ENCODE measurements at places on chromosomes 6 and 20.
A peak's percentile ranks its signal among the peaks of the same experiment; 100 is the strongest.

DNA sequence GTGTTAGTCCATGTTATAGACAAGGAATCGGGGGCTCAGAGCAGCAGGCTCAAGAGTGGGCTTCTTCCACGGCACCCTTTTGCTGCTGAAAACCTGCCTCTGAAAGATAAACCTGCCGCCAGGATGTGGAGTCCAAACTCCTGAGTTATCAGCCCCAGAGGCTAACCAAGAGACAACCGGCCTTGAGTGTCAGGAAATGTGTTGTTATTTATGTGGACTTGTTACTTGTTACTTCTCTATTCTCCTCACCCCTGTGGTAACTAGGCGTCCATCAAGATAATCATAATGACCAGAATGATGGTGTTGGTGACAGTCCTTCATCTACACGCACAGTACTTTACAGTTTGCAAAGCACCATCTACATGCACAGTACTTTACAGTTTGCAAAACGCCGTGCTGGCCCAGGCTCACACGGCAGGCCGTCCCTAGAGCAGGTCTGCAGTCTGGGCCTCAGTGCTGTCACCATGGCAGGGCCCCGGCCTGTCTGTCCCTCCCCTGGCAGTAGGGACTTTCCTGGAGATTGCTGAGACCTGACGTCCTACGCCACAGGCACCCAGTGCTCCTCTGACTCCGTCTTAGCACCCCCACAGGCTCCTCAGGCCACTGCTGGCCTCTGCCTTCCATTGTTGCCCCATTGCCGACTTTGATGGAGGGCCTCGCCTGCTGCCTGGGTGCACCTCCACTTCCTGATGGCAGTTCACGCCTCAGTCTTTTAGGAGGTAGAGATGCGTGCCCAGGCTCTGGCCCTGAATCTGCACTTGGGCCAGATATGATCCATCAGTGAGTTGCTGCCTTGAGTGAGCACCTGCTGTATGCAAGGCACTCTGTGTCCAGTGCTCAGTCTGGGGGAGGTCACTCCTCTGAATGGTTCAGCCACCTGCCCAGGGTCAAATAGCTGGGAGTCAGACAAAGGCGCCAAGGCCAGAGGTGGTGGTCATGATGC is 9.1 kb upstream of the BPIFB4 start:
- no peak for DNase-seq
- H3K27me3 ChIP-seq: peaks cover 27% of the 10 kb centered on the region
- no peak overlapping the region for H3K4me3 ChIP-seq
- no peak overlapping the region for H3K27ac ChIP-seq

DNA sequence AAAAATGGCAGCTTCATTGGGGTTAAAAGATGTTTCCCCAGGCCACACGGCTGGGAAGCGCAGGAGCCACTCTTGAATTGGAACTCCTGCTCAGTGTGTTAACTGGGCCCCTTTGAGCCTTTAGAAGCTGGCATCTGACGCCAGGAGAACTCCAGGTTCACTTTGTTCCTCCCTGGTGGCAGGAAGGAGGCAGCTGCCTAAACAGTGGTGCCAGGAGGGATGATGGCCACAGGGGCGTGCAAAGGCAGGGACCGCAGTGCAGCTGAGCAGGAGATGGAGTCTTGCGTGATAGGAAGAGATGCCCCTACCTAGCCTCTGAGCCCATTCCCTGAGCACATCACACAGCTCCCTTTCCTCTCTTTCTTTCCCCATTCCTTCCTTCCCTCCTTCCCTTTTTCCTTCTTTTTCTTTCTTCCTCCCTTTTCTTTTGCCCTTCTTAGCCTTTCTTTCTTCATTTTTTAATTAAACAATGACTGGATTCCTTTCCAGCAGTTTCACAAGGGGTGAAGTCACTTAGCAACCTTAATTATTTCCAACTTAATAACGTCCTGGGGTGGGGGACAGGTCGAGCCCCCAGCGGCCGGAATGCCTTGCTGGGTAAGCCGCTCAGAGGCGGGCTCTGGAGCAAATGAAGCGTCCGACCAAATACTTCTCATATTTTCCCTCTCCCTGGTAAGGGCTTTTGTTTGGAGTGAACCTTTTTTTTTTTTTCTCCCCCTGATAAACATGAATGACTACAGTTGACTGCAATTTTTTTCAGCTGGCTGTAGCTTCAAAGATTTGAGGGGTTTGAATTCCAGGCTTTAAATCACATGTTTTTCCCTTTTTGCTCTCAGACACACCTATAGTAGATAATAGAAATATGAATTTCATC is 20.8 kb upstream of the BMP7 start:
- H3K4me3 ChIP-seq: peak overlapping the region; percentile 51
- H3K27me3 ChIP-seq: peaks cover 38% of the 10 kb centered on the region
- no peak for DNase-seq
- H3K36me3 ChIP-seq: no peaks in the 10 kb centered on the region
- H3K4me1 ChIP-seq: peaks cover 80% of the 10 kb centered on the region

DNA sequence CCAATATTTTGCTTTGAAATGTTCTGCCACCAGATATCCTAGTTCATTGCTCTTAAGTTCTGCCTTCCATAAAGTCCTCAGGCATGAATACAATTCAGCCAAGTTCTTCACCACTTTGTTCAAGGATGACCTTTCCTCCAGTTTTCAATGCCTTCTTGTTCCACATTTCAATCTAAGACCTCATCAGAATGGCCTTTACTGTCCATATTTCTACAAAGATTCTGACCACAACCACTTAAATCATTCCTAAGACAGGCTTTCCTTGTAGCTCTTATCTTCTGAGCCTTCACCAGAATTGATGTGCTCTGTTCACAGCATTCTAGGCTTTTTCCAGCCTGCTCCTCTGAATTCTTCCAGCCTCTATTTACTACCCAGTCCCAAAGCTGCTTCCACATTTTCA is 319.0 kb downstream of the HACE1 start:
- DNase-seq: no peak
- no peak overlapping the region for H3K4me3 ChIP-seq

DNA sequence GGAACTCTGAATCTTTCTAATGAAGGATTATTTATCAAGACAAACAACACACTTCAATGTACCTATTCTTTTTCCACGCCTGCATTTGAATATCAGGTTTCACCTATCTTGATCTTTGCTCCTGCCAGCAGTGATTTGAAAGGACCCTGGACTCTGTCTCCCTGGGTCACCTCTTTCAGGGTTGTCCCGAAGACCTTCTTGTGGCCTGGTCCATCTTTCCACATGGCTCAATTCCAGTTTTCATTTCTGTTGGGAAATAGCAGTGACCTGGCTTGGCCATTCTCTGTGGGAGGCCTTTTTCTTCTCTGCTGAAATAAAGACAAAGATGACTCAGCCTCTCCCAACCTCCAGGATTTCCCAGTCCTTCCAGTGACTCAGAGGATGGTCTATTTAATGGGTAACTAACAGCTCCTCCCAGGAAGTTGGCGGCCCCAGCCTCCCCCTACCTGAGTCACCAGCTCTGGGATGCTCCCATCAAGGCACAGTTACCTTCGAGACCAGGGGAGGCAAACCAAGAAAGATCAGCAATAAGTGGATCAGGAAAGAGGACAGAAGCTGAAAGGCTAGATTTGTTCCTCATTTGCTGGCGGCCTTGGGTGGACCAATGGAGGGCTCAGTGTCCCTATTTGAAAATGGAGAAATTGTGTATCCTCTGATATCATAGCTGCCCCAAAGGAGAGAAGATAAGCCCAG is 120.2 kb upstream of the RNF24 start:
- peak overlapping the region; percentile 51 for H3K27ac ChIP-seq
- H3K4me3 ChIP-seq: no peak overlapping the region
- no peaks in the 10 kb centered on the region for H3K36me3 ChIP-seq
- peaks cover 36% of the 10 kb centered on the region for H3K4me1 ChIP-seq
- H3K27me3 ChIP-seq: peaks cover 15% of the 10 kb centered on the region
- no peak for DNase-seq

GRCh38 chr6:119446115-119446554 is 96.6 kb upstream of the MAN1A1 start:
- no peak for DNase-seq
- H3K4me1 ChIP-seq: peaks cover 13% of the 10 kb centered on the region
- no peak overlapping the region for H3K27ac ChIP-seq
- H3K4me3 ChIP-seq: no peak overlapping the region
- peaks cover 12% of the 10 kb centered on the region for H3K36me3 ChIP-seq

DNA sequence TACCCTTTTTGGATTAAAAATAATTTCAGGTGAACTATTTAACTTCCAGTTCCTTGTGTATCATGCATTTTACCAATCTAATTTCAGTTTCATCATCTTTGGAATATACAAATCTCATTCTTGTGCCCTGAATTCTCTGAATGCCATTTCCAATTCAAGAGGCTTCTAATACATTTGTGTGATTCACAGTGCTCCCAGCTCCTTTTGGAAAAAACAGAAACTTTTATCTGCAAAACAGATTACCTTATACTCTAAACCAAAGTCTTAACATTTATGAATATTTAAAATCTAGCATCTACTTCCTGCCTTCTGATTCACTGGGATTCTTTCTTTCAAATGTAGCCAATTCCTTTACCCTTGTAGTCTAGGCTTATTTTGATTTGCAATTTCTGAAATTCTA is 11.1 kb upstream of the PEX7 start:
- H3K4me1 ChIP-seq: no peaks in the 10 kb centered on the region
- H3K36me3 ChIP-seq: no peaks in the 10 kb centered on the region
- no peak overlapping the region for H3K27ac ChIP-seq
- H3K27me3 ChIP-seq: no peaks in the 10 kb centered on the region
- no peak overlapping the region for H3K4me3 ChIP-seq

- no peaks in the 10 kb centered on the region for H3K27me3 ChIP-seq
- H3K27ac ChIP-seq: no peak overlapping the region
- H3K4me3 ChIP-seq: no peak overlapping the region
- DNase-seq: no peak
- no peaks in the 10 kb centered on the region for H3K4me1 ChIP-seq
Observed at GRCh38 chr6:131597446-131597845, 24.4 kb downstream of the ARG1 start.

GRCh38 chr6:15453622-15454021 is 207.8 kb downstream of the JARID2 start:
- peaks cover 32% of the 10 kb centered on the region for H3K36me3 ChIP-seq
- no peaks in the 10 kb centered on the region for H3K27me3 ChIP-seq
- H3K4me3 ChIP-seq: no peak overlapping the region

- DNase-seq: no peak
- no peak overlapping the region for H3K4me3 ChIP-seq
- no peaks in the 10 kb centered on the region for H3K27me3 ChIP-seq
- H3K4me1 ChIP-seq: no peaks in the 10 kb centered on the region
- H3K27ac ChIP-seq: peak overlapping the region; percentile 15
Observed at GRCh38 chr6:56497691-56498090, 145.0 kb downstream of the DST start.

- no peaks in the 10 kb centered on the region for H3K27me3 ChIP-seq
- H3K4me1 ChIP-seq: no peaks in the 10 kb centered on the region
- no peaks in the 10 kb centered on the region for H3K36me3 ChIP-seq
- DNase-seq: no peak
- no peak overlapping the region for H3K27ac ChIP-seq
- H3K4me3 ChIP-seq: no peak overlapping the region
Observed at GRCh38 chr20:7792150-7792869, 147.9 kb downstream of the HAO1 start.
